ENCODE measurements at places on chromosomes 6 and 20.
A peak's percentile ranks its signal among the peaks of the same experiment; 100 is the strongest.

GRCh38 chr6:36038120-36038876 lies 10.7 kb downstream of the MAPK14 start:
- no peak for DNase-seq

GRCh38 chr6:63245420-63245819 lies 34.2 kb downstream of the FKBP1C start:
- no peak for DNase-seq

GRCh38 chr20:7137395-7138151 lies 370.1 kb downstream of the BMP2 start:
- no peak for DNase-seq

GRCh38 chr6:85468326-85468725 lies 18.4 kb downstream of the NT5E start:
- no peak for DNase-seq

- no peak for DNase-seq
Observed at GRCh38 chr6:129954749-129955431, 63.5 kb upstream of the L3MBTL3 start.

DNA sequence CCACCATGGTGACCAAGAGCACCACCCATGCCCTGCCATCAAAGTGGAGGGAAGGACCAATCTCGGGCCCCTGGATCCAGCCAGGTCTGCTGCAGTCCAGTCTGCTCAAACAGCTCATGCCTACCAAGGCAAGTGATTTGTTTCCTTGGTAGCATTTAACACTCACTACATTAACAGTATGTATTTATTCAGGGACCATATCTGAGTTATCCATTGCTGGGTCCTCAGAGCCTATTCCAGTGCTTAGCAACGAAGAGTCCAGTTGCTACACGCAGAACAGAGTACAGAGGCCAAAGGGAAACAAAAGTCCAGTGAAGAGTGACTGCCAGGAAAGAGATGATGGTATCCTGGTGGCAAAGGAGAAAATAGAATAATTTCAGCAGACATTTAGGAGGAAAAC lies 352.2 kb downstream of the PTPRT start:
- no peak for DNase-seq

- DNase-seq: no peak
Observed at GRCh38 chr6:31681135-31681671, 336 bp upstream of the LY6G5C start.

GRCh38 chr20:5168651-5169396 lies 42.0 kb downstream of the CDS2 start:
- DNase-seq: no peak

DNA sequence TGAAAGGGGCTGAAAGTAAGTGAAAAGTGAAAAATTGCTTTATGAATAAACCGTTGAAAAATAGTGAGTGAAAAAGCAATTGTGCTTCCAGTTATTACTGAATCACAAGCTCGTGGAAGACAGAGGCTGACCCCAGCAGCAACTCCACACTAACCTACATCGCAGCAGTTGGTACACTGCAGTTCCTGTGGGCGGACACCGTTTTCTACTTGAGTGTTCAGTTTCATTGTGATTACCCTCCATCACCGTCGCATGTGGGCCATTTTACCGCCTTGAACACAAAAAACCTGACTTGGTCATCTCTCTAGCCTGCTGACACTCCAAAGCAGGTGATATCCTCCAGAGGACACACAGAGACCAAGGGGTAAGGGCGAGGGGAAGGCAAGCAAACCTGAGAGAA lies 28.4 kb downstream of the PRDM1 start:
- DNase-seq: no peak

DNA sequence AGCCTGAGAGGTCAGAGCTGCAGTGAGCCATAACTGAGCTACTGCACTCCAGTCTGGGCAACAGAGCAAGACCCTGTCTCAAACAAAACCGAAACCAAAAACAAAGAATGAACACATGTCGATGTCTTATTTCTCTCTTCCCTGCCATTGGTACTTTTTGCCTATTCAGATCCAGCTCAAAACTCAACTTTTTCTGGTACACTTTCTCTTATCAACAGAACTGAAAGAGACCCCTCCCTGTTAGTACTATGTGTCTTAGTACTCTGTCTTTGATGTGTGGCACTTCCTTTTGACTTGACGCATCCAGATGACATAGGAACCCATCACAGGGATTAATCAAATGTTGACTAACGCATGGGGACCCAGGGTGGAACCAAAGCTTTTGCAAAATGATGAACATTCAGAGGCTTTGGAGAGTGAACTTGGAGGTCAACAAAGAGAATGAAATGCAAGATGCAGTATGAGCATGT lies 44.8 kb downstream of the AKAP12 start:
- no peak for DNase-seq

GRCh38 chr6:25793970-25794369 lies 37.9 kb downstream of the SLC17A1 start:
- no peak for DNase-seq

DNA sequence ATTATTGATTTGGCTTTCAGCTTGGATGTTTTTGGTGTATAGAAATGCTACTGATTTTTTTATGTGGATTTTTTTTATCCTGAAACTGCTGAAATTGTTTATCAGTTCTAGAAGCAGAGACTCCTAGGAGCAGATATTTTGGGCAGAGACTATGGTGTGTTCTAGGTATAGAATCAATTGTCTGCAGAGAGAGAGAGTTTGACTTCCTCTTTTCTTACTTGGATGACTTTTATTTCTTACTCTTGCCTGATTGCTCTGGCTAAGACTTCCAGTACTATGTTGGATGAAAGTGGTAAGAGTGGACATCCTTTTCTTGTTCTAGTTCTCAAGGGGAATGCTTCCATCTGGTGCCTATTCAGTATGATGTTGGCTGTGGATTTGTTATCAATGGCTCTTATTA lies 370.6 kb downstream of the PHF3 start:
- DNase-seq: no peak

- peak; percentile 27 for DNase-seq
Observed at GRCh38 chr6:11938285-11938890, 73.7 kb upstream of the HIVEP1 start.

DNA sequence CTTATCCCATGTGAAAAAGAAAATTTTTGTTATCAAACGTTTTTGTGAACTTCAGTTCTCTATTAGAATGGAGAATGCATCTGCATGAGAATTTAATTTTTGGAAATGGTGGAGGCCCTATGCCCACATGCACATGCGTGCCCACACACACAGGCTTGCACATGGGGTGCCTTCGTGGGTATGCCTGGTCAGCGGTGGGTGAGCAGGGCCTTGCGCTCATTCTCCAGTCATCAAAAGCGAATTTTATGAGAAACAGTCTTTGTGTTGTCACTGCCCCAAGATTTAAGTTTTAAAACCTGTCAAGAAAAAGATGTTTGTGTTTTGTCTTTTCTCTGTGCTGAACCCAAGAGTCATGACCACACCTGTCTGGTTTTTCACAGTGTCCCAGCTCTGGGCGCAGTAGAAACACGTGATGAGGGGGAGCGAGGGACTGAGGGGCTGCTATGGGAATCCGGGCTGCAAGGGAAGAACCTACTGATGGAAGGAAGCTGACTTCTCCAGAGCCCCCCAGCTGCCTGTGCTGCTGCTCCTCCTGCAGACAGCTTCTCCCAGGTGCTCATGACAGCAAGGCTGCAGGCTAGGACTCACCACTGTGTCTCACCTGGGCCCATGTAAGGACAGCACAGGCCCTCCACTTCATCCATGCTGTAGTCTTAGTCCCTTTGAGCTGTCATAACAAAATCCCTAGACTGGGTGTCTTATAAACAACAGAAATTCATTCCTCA lies 153.6 kb downstream of the SYCP2 start:
- DNase-seq: no peak

DNA sequence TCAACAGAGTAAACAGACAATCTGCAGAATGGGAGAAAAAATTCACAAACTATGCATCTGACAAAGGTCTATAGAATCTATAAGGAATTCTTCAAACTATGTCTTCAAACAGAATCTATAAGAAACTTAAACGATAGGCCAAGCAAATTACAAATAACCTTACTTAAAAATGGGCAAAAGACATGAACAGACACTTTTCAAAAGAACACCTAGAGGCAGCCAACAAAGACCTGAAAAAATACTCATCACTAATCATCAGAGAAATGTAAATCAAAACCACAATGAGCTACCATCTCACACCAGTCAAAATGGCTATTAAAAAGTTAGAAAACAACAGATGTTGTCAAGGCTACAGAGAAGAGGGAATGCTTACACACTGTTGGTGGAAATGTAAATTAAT lies 81.3 kb downstream of the ID4 start:
- DNase-seq: no peak

- no peak for DNase-seq
Observed at GRCh38 chr6:100338090-100338489, 126.6 kb downstream of the SIM1 start.

- DNase-seq: no peak
Observed at GRCh38 chr6:112176175-112176574, 78.2 kb downstream of the LAMA4 start.

GRCh38 chr20:15875446-15875845 lies 697.8 kb downstream of the KIF16B start:
- peak; percentile 47 for DNase-seq

DNA sequence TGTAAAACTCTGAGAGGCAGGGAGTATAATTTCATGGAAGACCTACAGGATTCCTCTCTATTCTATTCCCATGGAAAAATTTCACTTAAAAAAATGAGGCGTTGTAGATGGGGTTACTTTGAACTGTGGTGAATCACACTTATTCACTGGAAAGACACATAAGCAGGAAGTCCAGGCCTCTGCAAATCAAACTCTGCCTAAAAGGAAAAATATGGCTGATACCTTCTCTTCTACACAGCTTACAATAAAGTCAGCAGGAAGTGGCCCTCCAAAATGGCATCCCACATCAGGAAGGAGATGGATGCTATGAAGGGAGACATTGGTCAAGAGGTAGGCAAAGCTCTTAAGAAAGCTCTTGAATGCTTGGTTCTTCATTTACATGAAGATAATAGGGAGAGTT lies 115.9 kb downstream of the FYN start:
- DNase-seq: no peak

DNA sequence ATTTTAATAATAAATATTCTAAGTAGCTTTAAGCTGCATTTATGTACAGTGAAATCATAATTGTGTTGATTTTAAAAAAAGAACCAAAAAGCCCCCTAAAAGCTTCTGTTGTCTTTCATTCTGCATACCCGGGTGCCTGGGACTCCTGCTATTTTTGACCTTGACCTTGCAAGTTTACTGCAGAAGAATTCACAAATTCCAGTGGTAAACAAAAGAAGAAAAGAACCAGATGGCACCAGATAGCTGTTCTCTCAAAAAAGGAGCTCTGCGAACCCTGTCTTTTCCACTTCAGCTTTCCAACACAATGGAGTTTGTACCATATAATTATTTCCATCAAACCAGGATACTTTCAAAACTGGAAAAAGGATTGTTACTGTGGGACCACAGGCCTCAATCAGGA lies 363.3 kb downstream of the SMOC2 start:
- no peak for DNase-seq

GRCh38 chr6:95431637-95432228 lies 145.6 kb upstream of the MANEA start:
- peak; percentile 7 for DNase-seq

GRCh38 chr20:4830259-4830658 lies 108.5 kb downstream of the PRND start:
- no peak for DNase-seq

DNA sequence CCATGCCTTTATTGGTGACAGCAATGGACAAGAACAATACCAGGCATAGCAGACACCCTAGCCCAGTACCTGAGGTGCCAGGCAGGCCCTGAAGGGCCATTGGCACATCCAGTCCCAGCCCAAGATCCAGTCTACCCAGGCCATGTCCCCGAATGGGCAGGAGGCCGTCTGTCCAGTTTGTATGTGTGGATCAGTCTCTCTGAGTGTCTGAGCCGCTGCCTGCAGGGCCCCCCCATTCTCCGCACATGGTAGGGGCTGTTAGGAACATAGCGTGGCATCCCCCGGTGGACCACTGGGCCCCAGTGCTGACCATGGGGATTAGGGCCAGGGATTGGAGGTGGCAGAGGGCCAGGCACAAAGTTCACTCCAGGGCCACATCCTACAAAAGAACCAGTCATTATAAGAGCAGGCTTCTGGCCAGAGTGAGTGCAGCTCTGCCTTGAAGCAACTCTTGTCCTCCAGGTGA lies 5.1 kb downstream of the PCED1A start:
- DNase-seq: no peak

DNA sequence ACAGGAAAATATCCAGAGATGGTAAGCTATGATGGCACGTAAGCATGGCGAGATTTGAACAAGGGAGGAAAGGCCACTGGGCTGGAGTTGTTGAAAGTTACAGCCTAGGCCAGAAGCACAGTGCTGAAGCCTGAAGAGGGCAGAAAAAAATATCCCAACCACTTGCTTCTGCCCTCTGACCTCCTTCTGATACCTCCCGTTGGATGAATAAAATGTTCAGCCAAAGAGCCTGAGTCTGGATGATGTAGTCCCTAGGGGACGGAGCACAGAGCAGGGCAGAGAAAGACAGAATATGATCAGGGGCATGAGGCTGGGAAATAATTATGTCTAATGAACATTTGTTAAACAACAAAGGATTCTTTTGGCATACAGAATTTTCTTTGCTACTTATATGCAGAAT lies 19.7 kb downstream of the KLHL31 start:
- DNase-seq: no peak

DNA sequence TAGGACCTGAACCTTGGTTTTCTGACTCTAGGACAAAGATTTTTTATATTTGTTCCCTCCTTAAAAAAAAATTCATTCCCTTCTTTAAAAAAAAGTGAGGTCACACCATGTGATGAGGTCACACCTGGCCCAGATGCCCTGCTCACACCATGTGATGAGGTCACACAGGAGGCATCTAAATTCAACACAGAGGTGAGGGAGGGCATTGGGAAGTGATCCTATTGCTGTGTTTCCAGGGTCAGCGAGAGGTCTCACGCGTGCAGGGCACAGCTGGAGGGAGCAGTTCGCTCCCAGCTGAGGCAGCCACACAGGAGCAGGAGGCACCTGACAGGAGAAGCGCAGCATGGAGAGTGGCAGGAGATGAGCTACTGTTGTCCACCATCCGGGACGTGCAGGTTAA lies 92.5 kb downstream of the SLC22A23 start:
- no peak for DNase-seq
